Activated CD4-positive, alpha-beta T cell treated with anti-CD3 and anti-CD28 coated beads, Interleukin-10, Interleukin-2, amounts not matched to agents 100 ng/mL and 50 ng/mL, durations not matched to agents 16 hours and 8 hours (primary cell): ENCODE measurements at places on chromosomes 16 and 17.
A peak's percentile ranks its signal among the peaks of the same experiment; 100 is the strongest.

DNA sequence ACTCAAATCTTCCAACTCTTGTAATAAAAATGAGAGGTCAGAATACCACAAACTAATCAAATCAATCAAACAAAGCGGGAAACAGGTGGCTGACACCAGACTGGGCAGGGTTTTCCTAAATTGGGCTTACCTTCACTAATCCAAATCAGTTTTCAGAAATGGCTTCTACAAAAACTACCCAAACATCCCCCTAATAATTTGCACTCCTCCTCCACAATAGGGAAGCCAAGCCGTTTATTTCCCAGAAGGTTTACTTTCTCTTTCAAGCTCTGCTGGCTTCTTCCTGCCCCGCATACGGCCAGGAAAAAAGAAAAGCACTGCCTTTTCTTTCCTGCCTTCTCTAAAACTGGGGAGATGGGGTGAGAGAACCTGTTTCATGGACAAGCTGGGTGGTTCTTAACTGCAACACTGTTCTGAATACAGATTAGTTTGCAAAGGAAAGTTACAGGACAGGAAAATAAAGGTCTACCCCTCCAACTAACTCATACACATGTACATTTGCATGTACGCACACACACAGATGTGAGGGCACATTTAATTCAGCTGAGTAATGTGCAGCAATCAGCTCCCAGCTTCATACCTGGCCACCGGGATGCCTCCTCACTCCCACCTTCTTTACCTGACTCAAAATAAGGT lies 9.2 kb downstream of the STAT3 start:
- peak; percentile 69 for DNase-seq

- DNase-seq: no peak
Observed at GRCh38 chr17:47955497-47956461, 1.9 kb downstream of the PRR15L start.

- DNase-seq: no peak
Observed at GRCh38 chr17:28379814-28380801, 8.6 kb downstream of the SARM1 start.

- no peak for DNase-seq
Observed at GRCh38 chr17:11637796-11638195, 39.5 kb downstream of the DNAH9 start.

DNA sequence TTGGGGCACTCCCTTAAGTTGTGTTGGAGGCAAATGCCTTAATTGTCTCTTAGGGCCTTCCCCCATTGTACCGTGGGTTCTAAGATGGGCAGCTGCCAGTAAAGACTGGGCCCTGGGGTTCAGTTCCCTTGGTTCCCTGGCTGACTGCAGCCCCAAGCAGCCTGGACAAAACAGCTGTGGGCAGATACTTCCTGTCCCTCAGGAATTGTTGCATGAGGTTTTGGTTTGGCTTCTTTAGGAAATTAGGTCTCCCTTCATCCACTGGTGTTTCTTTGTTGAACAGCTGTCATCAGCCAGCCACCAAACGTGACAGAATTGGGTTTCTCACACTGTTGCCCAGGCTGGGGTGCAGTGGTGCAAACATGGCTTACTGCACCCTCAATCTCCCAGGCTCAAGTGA lies 42.0 kb upstream of the ETV4 start:
- DNase-seq: no peak

DNA sequence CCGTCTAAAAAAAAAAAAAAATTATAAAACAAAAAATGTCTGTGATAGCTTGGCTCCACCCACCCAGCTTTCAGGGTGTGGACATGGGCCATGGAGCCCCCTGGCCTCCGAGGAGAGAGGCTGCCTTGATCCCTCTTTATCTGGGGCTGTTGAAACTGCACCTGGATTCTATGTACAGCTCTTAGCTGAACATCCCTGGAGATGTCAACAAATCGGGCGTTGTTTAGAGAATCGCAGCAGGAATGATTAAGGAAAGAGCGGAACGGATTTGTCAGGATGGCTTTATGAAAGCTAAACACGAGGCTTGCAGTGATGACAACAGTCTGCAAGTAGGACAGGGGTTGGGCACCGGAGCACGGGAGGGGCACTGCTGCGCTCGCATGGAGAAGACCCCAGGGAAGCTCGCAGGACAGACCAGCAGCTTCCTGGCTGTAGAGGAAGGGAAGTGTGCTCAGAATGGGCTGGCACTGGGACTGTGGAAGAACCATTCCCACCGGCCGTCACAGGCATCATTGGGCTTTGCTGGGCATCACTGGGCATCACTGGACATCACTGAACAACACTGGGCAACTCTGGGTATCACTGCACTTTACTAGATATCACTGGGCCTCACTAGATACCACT lies 195.8 kb upstream of the FOXF1 start:
- DNase-seq: no peak

DNA sequence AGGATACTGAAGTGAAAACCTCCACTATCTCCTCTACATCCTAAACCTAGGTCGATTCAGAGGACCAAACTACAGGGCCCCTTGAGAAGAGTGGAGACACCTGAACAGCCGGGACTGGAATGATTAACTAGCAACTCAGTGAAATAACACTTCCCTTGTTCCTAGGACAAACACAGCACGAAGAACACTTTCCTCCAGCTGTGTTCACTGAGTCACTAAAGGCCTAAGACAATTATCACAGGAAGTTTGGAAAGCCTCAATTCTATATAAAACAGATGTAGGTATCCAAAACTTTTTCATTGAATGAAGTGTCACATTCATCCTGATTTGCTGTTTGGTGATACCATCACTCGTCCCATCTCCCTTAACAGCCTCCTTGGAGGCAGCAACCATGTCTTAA lies 15.5 kb upstream of the CUEDC1 start:
- DNase-seq: no peak

- no peak for DNase-seq
Observed at GRCh38 chr17:39569126-39569525, 38.6 kb downstream of the NEUROD2 start.

DNA sequence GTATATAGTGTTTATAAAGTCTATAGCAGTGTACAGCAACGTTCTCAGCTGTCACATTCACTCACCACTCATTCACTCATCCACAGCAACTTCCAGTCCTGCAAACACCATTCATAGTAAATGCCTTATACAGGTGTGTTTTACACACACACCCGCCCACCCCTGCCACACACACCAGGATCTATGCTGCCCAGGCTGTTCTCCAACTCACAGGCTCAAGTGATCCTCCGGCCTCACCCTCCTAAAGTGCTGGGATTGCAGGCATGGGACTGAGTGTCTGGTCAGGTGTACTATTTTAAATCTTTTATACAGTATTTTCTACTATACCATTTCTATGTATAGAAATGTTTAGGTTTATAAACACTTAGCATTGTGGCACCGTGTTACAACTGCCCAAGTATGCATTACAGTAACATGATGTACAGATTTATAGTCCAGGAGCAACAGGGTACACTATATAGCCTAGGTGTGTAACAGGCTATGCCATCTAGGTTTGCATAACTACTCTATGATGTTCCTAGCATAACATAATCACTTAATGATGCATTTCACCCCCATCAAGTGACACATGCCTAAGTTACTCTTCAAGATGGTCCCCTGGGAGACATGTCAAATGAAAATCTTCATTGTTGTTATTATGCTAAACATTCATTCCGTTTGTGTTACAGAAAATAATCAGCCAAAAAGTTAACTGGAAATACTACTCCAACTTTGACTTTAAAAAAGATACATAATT lies 42.5 kb downstream of the CREBBP start:
- no peak for DNase-seq

GRCh38 chr16:74100395-74101326 lies 196.0 kb upstream of the PSMD7 start:
- DNase-seq: no peak

DNA sequence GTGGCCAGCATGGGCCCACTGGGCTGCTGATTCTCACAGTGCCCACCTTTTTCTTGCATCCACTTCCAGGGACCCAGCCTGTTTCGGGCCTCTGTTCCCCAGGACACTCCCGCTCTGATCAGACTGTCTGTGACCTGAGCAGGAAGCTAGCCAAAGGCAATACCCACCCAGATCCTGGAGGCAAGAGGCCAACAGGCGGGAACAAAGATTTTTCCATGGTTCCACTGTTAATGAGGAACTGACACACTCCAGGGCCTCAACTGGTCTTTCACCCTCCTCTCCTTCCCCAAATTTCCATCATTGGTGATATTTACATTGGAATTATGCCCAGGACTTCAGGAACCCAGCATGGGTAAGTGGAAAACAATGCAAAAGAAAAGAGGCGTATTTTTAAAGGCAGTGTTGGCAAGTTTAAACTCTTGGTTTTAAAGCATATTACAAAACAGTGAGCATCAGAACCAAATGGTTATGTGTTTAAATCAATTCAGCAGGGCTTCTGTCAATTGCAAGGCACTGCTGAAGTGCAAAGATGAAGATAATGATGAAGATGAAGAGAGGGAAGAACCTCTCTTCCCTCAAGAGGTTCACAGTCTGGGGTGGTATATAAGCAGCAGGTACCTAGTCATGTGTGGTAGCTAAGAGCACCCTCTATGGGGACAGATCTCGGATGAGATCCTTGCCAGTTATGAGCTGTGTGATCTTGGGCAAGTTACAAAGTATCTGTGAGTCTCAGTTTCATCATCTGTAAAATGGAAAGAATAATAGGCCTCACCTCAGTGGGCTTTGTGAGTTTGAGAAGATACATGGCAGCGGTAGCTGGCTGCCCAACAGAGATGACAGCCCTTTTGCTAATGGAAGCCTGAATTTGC lies 14.4 kb upstream of the ATP2A3 start:
- DNase-seq: no peak

DNA sequence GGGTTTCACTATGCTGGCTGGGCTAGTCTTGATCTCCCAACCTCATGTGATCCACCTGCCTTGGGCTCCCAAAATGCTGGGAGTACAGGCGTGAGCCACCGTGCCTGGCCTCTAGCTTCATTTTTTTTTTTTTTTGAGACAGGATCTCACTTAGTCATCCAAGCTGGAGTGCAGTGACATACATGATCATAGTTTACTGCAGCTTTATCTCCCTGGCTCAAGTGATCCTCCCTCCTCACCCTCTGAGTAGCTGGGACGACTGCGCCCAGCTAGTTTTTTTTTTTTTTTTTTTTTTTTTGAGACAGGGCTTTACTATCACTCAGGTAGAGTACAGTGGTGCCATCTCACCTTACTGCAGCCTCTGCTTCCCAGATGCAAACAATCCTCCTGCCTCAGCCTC lies 9.7 kb downstream of the RPA1 start:
- no peak for DNase-seq

- peak; percentile 78 for DNase-seq
Observed at GRCh38 chr17:82414548-82415281, 3.4 kb upstream of the HEXD start.

GRCh38 chr17:34706029-34706428 lies 126.6 kb downstream of the TMEM132E start:
- DNase-seq: peak; percentile 13

DNA sequence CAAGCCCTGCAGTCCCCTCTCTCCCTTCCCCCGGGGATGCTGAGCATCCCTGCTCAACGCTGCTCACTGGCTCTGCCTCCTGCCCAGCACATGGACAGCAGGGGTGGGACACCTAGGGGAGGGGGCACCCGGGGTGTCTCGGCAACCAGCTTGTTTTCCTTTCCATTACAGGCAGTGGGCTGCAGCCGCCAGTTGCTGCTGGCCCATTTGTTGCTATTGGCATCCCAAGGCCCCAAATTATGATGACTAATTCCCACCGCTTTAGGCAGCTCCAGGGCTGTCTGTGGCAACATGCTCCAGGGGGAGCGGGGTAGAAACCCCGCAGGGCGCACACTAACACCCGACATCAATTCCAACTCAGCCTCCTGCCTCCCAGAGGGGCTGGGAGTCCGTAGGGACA lies 4.9 kb downstream of the SDK2 start:
- no peak for DNase-seq

GRCh38 chr17:79478051-79478461 lies 132.8 kb downstream of the RBFOX3 start:
- DNase-seq: no peak

- DNase-seq: no peak
Observed at GRCh38 chr17:76631821-76632565, 11.6 kb downstream of the ST6GALNAC1 start.

DNA sequence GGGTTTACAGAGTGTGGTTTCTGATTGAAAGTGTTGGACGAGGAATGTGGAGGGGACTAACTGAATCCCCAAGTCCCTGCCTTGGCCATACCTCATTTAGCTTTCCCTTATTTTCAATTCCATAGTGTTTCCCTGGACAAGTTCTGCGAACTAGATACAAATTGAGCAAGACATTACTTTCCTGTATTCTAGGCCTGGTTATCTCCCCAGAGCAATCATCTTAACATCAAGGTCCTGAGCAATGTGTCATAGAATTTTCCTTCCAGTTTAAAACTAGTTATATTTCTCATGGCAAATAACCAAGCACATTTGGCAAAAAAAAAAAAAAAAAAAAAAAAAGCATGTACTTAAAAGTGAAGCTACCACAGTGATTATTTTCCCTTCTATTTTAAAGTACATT lies 330.1 kb downstream of the CDH11 start:
- no peak for DNase-seq

DNA sequence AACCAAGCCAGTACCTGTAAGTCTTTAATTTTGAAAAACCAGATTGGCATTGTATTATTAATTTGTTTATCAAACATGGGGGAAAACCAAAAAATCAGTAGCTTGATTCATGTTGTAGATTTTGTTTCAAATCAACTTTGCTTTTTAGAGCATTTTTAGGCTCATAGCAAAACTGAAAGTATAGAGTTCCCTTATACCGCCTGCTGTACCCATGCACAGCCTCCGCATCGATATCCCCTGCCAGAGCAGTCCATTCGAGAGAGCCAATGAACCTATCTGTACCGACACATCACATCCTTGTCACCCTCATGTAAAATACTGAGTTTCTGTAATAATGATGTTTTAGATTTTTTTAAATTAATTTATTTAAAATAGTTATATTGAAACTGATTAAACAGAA lies 16.2 kb upstream of the MRC2 start:
- peak; percentile 45 for DNase-seq

DNA sequence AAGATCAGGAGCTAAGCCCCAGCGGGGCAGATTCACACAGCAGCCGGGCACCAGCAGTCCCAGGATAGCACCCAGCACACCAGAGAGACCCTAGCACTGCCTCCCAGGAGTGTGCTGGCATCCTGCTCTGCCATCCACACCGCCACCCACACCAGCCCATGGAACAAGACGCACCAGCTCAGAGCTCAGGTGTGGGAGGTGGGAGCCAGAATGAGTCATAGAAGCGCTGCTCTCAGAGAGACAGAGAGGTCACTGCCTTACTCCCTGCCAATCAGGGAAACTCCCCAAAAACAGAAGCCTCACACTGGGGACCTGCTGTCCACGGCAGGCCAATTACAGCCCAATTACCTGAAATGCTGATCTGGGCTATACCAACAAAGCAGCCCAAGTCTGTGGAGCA lies 64.9 kb downstream of the CDYL2 start:
- DNase-seq: peak; percentile 35
